ENCODE measurements at places on chromosomes 4 and X.

- no peak for DNase-seq
Measured at GRCh38 chrX:24990535-24990934, 25.2 kb downstream of the ARX start.

DNA sequence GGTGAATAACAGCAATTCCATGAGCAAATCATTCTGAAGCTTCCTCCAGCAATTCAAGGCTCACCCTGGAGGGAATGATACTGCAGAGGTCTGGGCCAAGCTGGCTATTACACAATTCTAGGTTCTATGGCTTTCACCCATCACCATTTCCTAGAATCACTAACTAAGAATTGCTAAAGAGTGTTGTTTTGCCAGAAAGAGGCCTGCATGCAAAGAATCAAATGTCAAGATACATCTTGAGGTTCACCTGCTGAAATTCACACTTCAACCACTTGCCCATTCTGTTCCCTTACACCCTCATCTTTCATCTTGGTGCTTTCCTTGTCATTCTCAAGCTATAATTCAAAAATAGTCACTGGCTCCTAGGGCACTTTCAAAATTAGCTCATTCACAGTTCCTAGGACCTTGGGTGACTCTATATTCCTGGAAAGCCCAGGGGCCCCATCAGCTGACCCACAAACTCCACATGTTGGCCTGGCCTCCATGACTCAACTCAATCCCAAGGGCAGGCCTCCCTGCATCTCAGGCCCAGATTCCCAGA, 7.0 kb downstream of the APBB2 start:
- no peak for DNase-seq

- DNase-seq, result no peak
Measured at GRCh38 chr4:69617083-69617694, 22.3 kb downstream of the UGT2A2 start.

DNA sequence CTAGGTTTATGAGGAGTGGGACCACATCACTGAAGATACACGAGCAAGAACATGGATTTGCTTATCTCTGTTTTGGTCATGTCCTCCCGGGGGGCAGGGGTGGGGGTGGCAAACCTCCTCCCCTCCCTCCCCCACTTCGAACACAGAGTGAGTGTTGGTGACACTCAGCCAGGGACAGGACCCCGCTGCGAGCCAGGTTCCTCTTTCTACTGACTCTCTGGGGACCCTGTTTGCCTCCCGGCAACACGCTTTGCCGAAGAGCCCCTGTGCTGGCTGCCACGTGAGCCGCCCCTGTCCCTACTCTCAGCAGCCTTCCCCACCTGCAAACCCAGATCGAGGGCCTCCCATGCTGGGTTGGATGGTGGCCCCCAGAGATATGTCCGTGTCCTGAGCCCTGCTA, 34.7 kb downstream of the P2RY8 start:
- no peak for DNase-seq

DNA sequence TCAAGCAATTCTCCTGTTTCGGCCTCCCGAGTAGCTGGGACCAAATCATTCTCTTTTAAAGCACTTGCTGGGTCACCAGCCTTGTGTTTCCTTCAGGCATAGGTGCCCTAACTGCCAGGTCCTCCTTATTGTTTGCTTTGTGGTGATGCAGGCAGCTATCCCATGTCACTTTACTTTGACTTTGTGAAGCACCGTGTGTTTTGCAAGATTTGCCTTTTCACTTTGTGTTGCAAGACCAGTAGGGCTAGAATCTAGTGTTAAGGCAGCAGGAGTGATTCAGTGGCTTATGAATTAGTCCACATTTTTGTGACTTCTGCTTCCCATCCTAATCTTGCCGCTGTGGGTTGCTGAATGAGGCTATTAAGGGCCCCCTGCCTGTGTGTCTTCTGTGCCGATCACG, 20.2 kb downstream of the SYAP1 start:
- no peak for DNase-seq

DNA sequence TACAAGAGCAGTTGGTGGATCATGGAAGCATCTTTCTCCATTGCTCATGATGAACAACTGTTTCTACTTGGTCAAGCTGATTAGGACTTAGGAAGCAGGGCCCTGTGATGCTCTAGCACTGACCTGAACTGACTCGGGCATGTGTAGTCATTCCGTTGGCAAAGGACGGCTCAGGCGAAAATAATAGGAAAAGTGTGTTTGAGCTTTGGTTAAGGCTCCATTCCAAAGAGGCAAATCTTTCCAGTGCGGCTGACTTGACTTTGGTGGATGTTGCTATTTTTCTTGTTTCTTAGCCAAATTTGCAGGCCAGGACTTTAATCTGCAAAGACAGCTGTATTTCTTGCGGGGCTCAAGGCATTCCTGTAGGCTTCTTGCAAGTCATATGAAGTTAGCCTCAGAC, 39.5 kb downstream of the ZNF518B start:
- DNase-seq, result no peak

GRCh38 chr4:137425281-137425680, 107.0 kb downstream of the PCDH18 start:
- no peak for DNase-seq

GRCh38 chr4:92381616-92382015, 77.8 kb downstream of the GRID2 start:
- no peak for DNase-seq

DNA sequence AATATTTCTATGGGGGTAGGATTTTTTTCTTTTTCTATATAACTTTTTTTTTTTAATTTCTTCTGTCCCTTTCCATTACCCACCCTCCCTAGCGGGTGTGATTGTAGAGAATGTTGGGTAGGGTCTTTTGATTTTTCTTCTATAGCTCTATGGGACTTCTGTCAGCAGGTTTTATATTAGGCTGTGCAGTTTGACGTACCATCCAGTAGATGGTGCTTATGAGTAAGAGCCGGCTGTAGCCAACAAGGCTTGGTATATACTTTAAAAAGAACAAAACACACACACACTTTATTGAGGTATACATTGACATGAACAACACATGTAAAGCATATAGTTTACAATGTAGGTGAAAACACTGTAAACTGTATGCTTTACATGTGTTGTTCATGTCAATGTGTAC, 247.9 kb upstream of the POF1B start:
- no peak for DNase-seq

DNA sequence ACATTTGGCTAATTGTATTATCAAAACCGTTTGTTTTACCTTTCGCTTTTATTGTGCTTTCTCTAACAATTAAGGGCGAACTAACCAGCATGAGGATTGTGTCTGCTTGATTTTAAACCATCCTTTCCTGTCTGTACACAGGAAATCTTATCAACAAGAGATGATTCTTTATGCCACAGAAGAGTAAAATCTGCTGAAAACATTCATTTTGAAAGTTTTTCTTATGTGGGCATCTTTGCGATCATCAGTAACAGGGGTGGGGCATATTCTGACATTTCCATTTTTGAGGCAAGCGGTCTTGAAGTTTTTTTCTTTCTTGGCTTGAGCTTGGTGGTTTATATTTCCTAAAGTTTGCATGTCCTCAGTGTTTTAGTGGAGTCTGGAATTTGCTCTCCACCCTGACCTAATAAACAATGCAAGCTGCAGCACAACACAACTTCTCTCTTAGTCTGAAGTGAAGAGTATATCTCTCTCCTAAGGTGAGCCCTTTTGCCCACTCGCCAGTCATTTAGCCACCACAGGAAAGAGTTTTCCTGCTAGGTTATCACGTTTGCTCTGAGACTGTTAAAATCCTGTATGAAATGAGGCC, 26.6 kb downstream of the NFKB1 start:
- DNase-seq, result no peak

DNA sequence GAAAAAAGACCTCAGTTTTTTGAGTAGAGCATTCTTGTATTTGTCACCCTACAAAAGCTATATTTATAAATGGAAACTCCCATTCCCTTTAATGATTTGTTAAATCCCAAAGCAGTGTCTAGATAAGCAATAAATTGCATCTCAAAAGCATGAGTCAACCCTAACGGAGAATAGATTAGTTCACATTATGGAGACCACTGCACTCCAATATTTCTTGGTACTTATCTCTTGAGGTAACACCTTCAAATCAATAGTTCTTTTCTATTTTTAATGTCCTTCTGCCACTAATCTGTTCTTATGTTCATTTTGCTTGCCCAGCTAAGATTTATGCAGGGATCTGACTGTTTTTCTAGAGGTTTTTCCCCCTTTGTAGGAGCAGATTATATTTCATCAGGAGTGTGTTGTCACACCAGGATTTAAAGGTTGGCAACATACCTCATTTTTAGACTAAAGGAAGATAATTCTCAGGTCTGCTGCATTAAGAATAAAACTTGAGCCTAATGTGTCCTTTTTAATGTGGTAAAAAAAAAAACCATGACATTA, 91.4 kb upstream of the ADGRG2 start:
- no peak for DNase-seq

DNA sequence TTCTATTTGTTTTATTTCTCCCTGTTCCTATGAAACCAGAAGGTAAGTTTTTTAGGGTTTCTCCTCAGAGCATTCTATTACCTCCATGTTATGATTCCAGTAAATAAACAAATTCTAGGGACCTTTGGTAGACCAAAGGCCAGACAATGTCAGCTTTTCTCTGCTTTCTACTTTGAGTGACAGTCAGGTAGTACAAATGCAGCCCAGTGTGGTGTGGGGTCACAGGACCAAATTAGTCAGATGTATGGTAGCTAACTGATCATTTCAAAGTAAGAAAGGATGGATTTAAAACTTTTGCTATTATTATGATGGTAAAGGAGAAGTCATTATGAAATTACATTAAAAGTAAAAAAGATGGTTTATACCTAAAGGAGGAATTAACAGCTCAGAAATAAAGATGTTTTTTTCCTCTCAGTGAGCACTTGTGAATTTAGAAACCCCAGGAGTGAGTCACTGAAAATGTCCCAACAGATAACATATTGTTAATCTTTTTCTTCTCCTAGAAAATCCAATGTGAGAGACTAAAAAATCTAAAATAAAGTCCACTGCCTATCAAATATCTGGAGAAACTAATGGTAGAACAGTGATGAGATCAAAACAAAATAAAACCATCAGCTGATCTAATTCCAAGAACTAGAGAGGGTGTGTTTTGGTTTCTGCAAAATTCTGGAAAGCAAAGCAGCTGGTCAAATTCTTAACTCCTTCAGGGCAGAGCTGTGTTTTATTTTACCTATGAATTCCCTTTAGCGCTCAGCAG, 16.6 kb upstream of the KLHL2 start:
- DNase-seq, result no peak

- no peak for DNase-seq
Measured at GRCh38 chr4:165308606-165309005, 18.9 kb upstream of the MSMO1 start.

GRCh38 chr4:117311215-117311614, 225.8 kb upstream of the TRAM1L1 start:
- no peak for DNase-seq

- DNase-seq, result no peak
Measured at GRCh38 chr4:88981993-88982392, 75.0 kb downstream of the FAM13A start.

DNA sequence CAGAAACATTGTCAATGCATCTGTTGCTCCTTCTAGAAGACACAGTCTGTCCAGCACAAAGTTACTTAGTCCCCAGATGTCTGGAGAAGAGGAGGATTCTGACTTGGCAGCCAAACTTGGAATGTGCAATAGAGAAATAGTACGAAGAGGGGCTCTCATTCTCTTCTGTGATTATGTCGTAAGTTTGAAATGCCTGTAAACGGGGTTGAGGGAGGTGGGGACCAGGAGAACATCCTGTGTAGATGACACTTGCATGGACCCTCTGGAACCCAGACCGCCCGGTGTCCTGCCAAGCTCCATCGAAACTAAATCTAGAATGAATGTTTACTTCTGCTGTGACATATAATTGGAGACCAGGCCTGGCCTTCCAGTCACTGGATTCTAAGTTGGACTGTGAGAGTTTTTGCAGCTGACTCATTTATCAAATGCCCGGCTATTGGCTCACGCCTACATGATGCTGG, 45.0 kb upstream of the MSANTD1 start:
- no peak for DNase-seq

GRCh38 chr4:24675721-24676389, 91.5 kb upstream of the DHX15 start:
- DNase-seq, result no peak

DNA sequence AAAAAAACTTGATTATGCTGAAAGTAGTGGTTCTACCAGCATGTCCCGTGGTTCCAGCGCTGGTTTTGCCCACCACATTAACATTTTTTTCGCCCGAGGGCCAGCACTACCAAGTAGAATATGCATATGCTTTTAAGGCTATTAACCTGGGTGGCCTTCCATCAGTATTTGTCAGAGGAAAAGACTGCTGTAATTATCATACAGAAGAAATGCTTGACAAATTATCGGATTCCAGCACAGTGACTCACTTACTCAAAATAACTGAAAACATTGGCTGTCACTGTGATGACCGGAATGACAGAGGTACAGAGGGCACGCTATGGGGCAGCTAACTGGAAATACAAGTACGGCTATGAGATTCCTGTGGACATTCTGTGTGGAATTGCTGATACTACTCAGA, 34.6 kb downstream of the PRPS2 start:
- no peak for DNase-seq

DNA sequence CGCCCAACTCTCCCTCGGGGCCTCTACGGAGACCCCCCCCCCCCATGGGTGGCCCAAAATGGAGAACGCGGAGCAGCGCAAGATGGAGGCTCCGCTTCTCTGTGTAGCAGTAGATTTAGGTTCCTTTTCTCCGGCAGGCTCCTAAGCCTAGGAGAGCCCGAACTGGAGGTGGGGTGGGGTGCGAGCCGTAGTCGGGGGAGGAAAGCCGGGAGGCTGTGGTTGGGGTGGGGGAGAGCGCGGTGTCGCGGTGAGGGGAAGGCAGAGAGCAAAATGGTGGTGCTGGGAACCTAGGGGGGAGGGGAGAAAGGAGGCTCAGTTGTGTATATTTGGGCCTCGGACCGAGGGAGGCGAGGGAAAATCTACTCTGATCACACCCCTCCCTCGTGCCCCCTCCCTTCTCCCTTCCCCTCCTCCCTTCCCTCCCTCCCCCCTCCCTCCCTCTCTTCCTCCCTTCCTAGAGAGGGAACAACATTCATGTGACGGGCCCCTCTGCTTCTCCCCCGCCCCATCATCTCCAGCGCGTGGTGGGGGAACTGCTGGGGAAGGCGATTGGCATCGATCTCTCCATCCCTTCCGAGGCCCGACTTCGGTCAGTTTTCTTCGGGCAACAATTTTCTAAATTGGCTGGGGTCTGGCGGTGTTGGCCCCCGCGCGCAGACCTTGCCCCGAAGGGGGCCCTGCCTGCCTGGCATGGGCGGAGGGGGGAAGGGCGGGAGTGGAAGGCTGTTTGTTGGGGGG, at the start of gene STAG2:
TSS of gene STAG2 (plus strand) at position 439 of the 738 bp plus-strand sequence. CDS start 60,922 bp downstream, outside the sequence.
- no peak for DNase-seq

GRCh38 chr4:168527560-168527959, 30.7 kb downstream of the PALLD start:
- no peak for DNase-seq

GRCh38 chr4:183876268-183876934, 28.7 kb upstream of the STOX2 start:
- DNase-seq, result no peak

DNA sequence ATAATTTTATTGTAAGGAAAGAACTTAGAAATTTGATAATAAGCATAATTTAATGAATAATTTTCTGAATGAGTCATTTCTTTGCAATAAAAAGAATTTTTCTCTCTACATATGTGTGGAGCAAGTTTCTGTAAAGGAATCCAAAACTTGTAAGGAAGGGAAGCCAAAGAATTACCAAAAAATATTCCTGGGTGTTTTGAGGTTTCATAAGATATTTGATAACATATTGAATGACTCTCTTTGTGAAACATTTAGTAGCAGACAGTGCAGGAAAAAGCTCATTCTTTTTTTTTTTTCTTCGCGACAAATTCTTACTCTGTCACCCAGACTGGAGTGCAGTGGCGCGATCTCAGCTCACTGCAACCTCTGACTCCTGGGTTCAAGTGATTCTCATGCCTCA, 469.0 kb upstream of the MAGEB2 start:
- DNase-seq, result no peak

- no peak for DNase-seq
Measured at GRCh38 chr4:115945026-115945425, 831.6 kb upstream of the NDST4 start.
